MG63 (cell line): ENCODE measurements at places on chromosomes 3 and 15. TPM values are rescaled to one million over a fixed set of nuclear protein-coding genes. Genes with fewer than 3 reads are reported as not detected.

DNA sequence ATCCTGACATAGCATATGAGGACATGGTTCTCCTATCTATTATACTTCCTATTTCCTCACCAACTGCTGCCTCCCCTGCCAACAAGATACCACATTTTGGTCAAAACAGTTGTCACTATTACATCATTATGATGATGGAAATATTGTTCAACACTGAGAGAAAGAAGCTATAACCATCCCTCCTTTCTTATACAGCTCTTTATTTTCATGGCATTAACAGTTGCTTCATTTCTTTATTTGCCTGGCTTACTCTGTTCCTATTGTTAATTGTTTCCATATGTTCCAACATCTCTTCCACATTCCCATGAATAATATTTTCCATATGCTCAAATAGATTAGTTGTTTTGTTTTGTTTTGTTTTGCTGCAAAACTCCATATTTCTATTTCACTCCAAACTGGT is 40.8 kb upstream of the FILIP1L start:
- DNase-seq, result no peak

Gene SNTN
- not detected in 2 replicates for total RNA-seq

GRCh38 chr3:169345662-169346331 is 317.7 kb downstream of the MECOM start:
- no peak for DNase-seq

DNA sequence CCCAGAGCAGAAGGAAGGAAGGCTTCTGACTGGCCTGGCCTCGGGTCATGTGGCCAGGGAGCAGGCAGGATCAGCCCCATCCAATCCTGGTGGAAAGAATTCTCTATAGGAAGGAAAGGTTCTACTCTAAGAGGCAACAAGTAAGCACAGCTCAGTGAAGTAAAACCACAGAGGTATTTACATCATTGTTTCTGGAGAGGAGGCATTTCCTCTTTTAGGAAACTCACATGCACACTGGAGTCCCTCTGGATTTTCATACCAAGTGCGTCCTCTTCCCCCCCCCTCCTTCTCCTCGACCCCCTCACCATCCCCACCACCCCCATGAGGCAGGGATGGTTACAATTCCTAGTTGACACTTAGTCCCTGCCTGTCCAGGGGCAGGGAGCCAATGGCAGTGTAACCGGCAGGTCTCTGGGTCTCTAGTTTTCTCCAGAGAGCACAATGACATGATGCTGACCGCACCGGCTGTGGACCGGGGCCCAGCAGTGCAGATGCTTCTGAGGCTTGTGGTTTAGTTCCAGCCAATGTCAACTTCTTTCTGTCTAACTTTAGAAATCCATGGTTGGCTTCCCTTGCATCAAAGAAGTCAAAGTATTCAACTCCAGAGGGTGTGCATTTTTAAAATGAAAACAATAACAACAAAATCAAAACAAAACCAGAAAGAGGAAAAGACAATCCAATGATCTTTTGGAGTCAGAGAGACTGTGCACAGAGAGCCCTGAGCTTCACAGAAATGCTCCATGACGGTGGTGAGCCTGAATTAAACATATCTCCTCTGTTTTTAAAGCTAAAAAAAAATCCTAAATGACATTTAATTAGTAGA is 230.3 kb upstream of the TLE3 start:
- peak; percentile 87 for DNase-seq

GRCh38 chr3:130374033-130374432 is 28.6 kb downstream of the COL6A5 start:
- no peak for DNase-seq

- no peak for DNase-seq
Observed at GRCh38 chr3:36840453-36840921, 76.1 kb upstream of the DCLK3 start.

Gene ROBO1
- 3.2 and 7.0 TPM in 2 replicates for total RNA-seq

Gene GRK7
- total RNA-seq, result not detected in 2 replicates

GRCh38 chr3:149235599-149236424 is 14.2 kb upstream of the CP start:
- DNase-seq, result no peak
